Tibial nerve (tissue), 4 donors: ENCODE measurements at places on chromosomes 13 and 19. TPM values are rescaled to one million over a fixed set of nuclear protein-coding genes. Genes with fewer than 3 reads are reported as not detected.
A peak's percentile ranks its signal among the peaks of the same experiment; 100 is the strongest.

DNA sequence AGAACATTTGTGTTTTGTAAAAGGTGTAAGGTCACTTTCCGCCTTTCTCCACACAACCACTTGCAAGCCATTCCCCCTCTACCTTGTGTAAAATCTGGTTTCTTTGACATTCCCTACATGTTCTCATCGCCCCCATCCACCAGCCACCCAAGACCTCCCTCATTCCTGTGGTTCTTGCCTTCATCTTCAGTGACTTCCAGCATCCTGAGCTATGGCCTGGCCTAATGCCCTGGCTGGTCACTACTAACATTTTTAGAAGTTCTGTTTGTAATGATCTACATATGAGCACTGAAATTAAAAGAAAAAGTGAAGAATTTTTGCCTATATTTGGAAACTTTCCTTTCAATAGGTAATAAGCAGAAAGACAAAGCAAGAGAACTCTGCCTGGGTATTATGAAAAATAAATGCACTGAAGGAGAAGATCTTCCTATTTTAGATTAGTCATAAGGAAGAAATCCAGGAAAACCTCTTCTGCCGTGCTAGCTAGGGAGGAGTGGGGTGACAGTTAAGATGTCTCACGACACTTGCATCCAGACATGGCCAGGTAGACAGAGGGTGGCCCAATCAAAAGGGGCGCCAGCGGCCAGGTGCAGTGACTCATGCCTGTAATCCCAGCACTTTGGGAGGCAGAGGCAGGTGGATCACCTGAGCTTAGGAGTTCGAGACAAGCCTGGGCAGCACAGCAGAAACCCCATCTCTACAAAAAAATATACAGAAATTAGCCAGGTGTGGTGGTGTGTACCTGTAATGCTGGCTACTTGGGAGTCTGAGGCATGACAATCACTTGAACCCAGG is 28.1 kb upstream of the MPHOSPH8 start:
- DNase-seq = no peak
- H3K27ac ChIP-seq = no peak overlapping the region
- no peaks in the 10 kb centered on the region for H3K36me3 ChIP-seq
- H3K4me1 ChIP-seq = no peaks in the 10 kb centered on the region

GRCh38 chr19:4390567-4391305 is 9.6 kb downstream of the SH3GL1 start:
- peaks cover 73% of the 10 kb centered on the region for H3K4me1 ChIP-seq
- no peaks in the 10 kb centered on the region for H3K27me3 ChIP-seq
- peak overlapping the region; percentile 74 for H3K27ac ChIP-seq
- peaks cover 11% of the 10 kb centered on the region for H3K36me3 ChIP-seq

ZSWIM9 gene
- total RNA-seq = 7.3 TPM

DNA sequence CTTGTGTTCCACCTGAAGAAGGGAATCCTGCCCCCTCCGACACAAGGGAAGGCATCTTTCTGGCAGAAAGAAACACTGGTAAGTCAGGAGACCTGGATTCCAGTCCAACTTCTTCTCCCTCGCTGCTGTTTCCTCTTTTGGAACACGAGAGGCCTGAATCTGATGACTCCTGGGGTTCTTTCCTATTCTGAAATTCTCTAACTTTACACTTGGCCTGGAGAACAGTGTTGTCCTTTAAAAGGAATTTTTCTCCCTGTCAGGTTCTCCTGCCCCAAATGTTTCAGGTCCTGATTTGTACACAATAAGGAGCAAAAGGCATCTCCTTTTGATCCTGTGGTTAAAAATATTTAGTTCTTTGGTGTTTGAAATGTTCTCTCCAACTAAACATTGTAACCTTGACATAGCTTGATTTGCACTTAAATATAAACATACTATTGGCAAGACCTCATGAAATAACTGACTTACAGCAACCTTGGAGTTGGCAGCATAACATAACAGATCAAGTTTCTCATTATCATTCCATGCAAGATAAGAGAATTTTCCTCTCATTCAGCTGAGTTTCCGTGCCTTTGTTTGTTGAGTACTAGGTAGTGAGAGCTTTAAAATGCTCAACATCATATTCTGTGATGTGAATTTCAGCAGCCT is 244.8 kb downstream of the COG6 start:
- DNase-seq = no peak
- no peaks in the 10 kb centered on the region for H3K36me3 ChIP-seq
- no peak overlapping the region for H3K27ac ChIP-seq

GRCh38 chr13:52001120-52001731 is 10.0 kb downstream of the ATP7B start:
- H3K36me3 ChIP-seq = no peaks in the 10 kb centered on the region
- H3K4me3 ChIP-seq = no peak overlapping the region
- H3K27ac ChIP-seq = no peak overlapping the region
- no peaks in the 10 kb centered on the region for H3K4me1 ChIP-seq
- H3K27me3 ChIP-seq = no peaks in the 10 kb centered on the region
- DNase-seq = no peak

- H3K27ac ChIP-seq = no peak overlapping the region
- peaks cover 84% of the 10 kb centered on the region for H3K27me3 ChIP-seq
- H3K4me3 ChIP-seq = no peak overlapping the region
- H3K4me1 ChIP-seq = no peaks in the 10 kb centered on the region
- DNase-seq = no peak
Measured at GRCh38 chr19:55133639-55134444, 15.2 kb downstream of the TNNT1 start.

- peaks cover 61% of the 10 kb centered on the region for H3K27me3 ChIP-seq
- peaks cover 6% of the 10 kb centered on the region for H3K4me1 ChIP-seq
- H3K27ac ChIP-seq = no peak within 1 kb of the TSS
- peak within 1 kb of the TSS; percentile 22 for H3K4me3 ChIP-seq
- no peak for DNase-seq
Measured at GRCh38 chr19:15464394-15465385, at the start of gene RASAL3. RASAL3 (minus strand) TSS chr19:15464544; CDS start chr19:15464358, 186 bp downstream.

DNA sequence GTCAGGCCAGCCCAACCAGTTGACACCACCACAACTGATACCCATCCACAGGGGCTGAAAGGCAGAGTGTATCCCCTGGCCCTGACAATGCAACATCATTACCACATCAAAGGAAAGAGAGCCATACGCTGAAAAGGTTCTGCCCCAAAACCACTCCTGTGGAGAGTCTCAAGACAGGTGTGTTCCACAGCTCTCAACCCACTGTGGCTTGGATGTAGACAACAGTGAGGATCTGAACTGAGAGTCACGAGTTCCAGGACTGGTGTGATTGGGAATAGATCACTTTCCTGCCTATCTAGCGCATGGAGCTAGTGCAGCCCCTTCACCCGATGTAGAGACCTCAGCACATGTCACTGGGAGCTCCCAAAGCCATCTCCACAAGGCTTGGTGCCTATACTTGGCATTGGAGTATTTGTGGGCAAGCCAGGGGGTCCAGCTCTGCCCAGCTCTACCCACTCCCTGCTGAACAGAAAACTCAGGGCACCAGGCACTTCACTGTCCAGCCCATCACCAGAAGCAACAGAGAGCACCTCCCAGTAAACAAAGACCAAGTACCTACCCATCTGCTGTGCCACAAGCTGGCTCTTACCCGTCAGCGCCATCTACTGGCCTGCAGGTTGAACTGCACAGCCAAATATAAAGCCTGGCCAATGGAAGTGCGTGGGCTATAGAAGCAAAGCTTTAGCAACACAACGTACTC is 579.5 kb downstream of the UQCRFS1 start:
- no peak overlapping the region for H3K4me3 ChIP-seq
- H3K4me1 ChIP-seq = no peaks in the 10 kb centered on the region
- no peaks in the 10 kb centered on the region for H3K27me3 ChIP-seq
- H3K36me3 ChIP-seq = no peaks in the 10 kb centered on the region
- no peak overlapping the region for H3K27ac ChIP-seq

GRCh38 chr13:101944521-101944920 is 457.3 kb downstream of the FGF14 start:
- H3K27me3 ChIP-seq = no peaks in the 10 kb centered on the region
- no peak overlapping the region for H3K27ac ChIP-seq
- H3K36me3 ChIP-seq = no peaks in the 10 kb centered on the region

DNA sequence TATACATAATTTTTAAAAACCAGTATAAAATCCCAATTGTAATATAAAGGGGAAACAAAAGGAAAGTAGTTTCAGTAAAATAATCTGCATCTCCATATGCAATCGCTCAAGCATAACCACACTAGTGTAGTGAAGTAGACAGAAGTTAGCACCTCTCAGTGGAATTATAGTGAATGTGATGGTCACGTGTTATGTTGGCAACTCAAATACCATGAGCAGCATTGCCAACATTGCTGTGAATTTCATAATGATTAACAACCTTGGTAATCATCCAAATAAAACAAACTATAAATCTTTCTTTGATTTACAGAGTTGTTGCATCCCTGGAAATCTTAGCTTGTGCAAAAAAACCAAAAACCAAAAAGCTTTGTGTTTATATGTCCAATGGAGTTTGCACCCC is 77.3 kb upstream of the SIAH3 start:
- H3K4me3 ChIP-seq = no peak overlapping the region
- H3K4me1 ChIP-seq = no peaks in the 10 kb centered on the region
- H3K27ac ChIP-seq = no peak overlapping the region
- no peak for DNase-seq
- no peaks in the 10 kb centered on the region for H3K36me3 ChIP-seq
- H3K27me3 ChIP-seq = no peaks in the 10 kb centered on the region

- no peaks in the 10 kb centered on the region for H3K27me3 ChIP-seq
- no peak overlapping the region for H3K4me3 ChIP-seq
- H3K4me1 ChIP-seq = no peaks in the 10 kb centered on the region
- no peak overlapping the region for H3K27ac ChIP-seq
Measured at GRCh38 chr13:23414682-23415081, 18.8 kb downstream of the SACS start.

DNA sequence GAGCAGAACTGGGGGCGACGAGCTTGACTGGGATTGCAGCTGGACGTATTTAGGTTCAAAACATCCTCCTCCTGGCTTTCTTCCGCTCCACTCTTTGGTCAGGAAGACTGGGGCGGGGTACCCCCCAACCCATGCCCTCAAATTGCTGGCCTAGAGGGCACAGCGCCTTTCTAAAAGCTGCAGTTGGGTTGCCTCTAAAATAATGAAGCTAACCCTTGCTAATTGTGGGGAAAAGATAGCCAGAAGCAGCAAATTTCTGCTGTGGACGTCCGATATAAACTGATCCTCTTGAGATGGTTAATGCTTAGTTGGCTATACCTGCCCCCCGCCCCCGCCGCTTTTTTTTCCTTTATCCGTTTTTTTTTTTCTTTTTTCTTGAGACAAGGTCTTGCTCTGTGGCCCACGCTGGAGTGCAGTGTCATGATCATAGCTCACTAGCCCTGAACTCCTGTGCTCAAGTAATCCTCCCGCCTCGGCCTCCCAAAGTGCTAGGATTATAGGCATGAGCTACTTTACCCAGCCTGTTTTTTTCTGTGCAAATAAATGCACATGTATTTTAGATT is 754 bp upstream of the CHERP start:
- no peak for DNase-seq
- H3K27ac ChIP-seq = peak overlapping the region; percentile 90
- H3K27me3 ChIP-seq = no peaks in the 10 kb centered on the region
- H3K4me1 ChIP-seq = peaks cover 47% of the 10 kb centered on the region
- H3K4me3 ChIP-seq = peak overlapping the region; percentile 93

INTS6 gene
- total RNA-seq = 36.7 TPM

GRCh38 chr13:79237981-79238380 is 168.1 kb downstream of the RBM26 start:
- no peak for DNase-seq
- H3K4me1 ChIP-seq = no peaks in the 10 kb centered on the region
- no peaks in the 10 kb centered on the region for H3K27me3 ChIP-seq
- H3K36me3 ChIP-seq = no peaks in the 10 kb centered on the region

F10 gene
- 19.2 TPM for total RNA-seq

DNA sequence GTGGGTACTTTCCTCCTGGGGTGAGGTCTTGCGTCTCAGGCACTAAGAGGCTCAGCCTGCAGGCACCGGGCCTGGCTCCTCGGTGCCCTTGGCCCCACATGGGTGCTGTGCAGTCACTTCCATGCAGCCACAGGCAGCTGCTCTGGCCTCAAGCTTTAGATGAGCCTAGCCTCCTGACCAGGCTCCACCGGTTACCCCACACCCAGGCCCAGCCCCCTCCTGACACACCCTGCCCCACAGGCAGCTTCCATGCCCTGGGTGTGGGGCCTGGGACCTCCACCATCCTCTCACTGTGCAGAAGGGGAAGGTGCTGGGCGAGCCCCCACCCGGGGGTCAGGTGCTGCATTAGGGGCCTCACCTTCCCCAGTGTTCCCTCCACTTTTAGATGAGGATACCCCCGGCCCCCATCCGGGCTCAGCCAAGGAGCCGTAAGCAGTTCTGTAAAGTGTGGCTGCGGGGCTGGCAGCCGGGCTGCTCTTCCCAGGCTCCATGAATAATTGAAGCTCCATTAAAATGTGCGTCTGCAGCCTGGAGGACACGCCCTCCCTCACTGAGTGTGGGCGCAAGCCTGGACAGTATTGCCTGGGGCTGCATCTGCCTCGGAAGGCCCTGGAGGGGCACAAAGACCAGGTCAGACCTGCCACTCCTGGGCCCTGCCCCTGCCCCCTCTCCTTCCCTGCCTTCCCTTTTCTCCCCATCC is 72.5 kb upstream of the KCTD15 start:
- no peak overlapping the region for H3K27ac ChIP-seq
- no peaks in the 10 kb centered on the region for H3K36me3 ChIP-seq
- no peak for DNase-seq
- no peaks in the 10 kb centered on the region for H3K27me3 ChIP-seq

- no peak for DNase-seq
- no peaks in the 10 kb centered on the region for H3K27me3 ChIP-seq
- H3K27ac ChIP-seq = no peak overlapping the region
- H3K4me1 ChIP-seq = no peaks in the 10 kb centered on the region
Measured at GRCh38 chr19:743168-743687, 7.7 kb upstream of the MISP start.

DNA sequence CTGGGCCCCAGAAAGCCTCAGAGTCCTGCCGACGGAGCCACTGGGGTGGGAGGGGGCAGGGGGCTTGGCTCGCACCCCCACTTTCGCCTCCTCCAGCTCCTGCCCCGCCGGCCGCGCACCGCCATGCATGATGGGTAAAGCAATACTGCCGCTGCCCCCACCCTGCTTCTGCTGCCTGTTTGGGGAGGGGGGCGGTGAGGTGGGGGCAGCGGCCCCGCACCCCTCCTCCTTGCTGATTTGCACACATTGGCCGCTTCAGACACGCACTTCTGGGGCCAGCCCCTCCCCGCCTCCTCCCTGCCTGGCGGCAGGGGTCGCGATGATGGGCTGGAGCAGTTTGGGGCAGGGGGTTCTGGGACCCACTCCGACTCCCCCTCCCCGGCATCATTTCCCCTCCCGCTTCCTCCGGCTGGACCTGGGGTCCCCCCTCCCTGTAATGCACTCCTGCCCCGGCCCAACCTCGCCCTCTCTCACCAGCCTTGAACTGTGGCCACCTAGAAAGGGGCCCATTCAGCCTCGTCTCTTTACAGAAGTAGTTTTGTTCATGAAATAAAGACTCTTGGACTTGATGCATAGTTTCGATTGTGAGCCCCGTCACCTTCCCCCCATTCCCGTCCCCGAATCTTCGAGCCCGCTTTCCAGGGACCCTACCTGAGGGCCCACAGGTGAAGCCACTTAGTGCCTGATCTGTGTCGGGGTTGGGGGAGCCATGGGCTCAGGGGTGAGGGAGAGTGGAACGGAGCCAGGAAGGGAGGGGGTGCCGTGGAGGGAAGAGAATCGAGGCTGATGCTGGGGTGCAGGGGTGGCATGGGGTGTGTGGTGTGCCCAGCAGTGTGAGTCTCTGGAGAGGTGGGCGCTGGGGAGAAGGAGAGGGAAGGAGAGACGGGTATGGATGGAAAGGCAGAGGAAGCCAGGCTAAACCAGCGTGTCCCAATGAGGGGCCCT is 1.4 kb upstream of the HPN start:
- H3K36me3 ChIP-seq = peaks cover 21% of the 10 kb centered on the region
- no peaks in the 10 kb centered on the region for H3K27me3 ChIP-seq
- H3K4me3 ChIP-seq = peak overlapping the region; percentile 28

GRCh38 chr13:73173279-73173811 is 114.5 kb downstream of the KLF5 start:
- peaks cover 6% of the 10 kb centered on the region for H3K4me1 ChIP-seq
- H3K27ac ChIP-seq = no peak overlapping the region
- DNase-seq = no peak
- no peaks in the 10 kb centered on the region for H3K27me3 ChIP-seq
- no peaks in the 10 kb centered on the region for H3K36me3 ChIP-seq
- no peak overlapping the region for H3K4me3 ChIP-seq
